ENCODE measurements at places on chromosomes 1 and 21.

DNA sequence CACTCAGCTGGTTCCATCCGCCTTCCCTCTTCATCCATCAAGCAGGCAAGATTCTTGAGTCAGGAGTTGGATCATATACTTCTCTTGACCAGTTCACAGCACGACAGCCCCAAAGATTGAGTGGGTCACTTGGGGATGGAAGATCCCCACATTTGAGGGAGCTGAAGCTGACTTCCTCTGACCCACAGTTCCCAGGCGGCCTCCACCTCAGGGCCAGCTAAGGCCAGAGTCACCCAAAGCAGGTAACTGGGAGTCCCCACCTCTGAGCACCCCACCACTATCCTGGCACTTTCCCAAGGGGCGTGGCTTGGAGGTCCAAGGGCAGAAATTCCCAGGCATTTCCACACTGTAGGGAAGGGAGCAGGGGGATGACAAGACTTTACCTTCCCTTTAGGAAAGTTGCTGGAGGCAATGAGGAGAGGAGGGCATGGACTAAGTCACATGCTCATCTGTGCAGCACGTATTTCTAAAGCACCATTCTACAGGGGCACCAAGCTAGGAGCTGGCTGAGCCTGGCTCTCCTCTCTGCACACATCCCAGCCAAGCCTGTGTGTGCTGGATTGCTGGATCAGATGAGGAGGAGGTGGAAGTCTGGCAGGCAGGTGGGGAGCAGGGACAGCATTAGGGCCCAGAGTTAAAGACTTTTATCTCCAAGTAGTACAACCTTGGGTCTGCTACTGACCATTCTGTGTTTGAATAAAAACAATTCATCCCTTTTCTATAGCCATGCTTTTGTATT is 1.3 kb upstream of the RD3 start:
- DNase-seq = no peak

- peak; percentile 85 for DNase-seq
Observed at GRCh38 chr21:45074048-45074817, at the start of gene ADARB1. Gene ADARB1 (plus strand): TSS chr21:45074580. CDS start chr21:45171657, 97,077 bp downstream.

DNA sequence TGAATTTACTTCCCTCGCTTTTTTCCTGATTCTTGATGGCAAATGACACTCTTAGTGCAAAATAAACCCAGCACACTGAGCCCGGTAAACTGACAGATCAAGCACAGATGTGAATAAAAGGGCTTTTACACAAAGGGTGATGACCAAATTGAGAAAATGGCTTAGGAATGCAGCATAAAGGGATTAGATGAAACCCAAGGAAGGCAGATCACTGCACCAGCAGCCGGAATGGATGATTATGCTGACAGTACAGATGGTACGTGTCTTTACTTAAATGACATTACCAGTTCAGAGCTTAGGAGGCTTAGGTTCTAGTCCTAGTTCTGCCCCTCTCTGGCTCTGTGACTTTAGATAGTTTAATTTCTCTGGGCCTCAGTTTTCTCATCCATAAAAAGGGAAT is 12.0 kb downstream of the PKP1 start:
- DNase-seq = no peak

DNA sequence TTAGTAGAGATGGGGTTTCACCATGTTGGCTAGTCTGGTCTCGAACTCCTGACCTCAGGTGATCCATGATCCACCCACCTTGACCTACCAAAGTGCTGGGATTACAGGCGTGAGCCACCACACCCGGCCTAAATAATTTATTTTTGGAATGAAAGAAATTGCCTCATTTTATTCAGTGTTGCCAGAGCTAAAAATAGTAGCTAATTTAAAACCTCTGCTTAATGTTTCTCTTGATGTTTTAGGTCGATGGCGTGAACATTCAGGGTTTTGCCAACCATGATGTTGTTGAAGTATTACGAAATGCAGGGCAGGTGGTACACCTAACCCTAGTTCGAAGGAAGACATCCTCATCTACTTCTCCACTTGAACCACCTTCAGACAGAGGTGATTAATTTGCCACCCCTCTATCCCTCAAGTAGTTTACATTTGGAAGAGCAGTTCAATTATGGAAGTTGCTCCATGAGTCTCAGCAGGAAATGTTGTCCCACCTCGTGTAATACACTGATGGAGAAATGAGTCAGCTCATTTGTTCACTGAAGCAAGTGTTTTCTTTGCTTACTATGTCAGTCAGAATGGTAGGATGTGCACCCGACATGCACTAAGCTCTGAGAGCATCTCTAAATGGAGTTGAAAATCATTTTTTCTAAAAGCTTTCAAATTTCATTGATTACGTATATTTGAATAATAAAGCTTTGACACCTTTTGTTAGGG is 54.9 kb downstream of the PATJ start:
- DNase-seq = no peak

DNA sequence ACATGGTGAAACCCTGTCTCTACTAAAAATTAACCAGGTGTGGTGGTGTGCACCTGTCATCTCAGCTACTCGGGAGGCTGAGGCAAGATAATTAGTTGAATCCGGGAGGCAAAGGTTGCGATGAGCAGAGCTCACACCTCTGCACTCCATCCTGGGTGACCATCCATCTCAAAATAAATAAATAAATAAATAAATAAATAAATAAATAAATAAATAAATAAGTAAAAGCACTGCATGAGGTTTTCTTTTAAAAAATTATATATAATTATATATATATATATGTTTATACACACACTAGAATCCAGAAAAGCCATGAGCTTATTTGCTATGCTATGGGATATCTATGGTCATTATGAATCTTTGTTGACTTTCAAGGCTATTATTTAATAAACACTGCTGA is 2.4 kb downstream of the AMPD1 start:
- no peak for DNase-seq

GRCh38 chr1:184299406-184299790 is 87.4 kb upstream of the C1orf21 start:
- no peak for DNase-seq
